HL-60 (cell line): ENCODE measurements at places on chromosomes 3 and 15.

DNA sequence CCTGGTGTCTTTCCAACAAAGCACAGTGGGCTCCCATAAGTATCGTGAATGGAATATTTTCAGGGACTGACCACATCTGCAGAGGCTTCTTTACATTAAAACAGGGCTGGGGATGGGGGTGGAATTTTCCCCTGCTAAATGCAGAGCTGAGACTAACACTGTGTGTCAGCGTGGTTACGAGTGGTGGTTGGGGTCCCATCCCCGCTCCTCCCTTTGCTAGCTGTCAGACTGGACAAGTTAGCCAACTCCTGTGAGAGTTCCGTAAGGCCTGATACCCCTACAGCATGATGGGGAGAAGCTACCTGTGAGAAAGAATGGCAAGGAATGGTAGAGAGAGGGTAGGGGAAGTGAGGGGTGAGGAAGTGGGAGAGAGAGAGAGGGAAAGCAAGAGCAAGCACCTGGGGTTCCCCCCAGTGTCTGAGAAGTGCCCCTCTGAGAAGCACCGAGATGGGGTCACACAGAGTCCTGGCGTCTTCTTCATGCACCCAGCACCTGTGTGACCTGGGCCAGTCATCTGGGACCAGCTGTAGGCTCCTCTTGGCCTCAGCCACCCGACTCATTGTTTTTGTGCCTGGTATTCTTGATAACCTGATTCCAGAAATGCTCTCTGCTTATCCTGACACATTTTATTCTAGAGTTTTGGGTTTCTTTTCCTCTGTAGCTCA is 395.8 kb downstream of the CACNA2D3 start:
- no peak for DNase-seq

DNA sequence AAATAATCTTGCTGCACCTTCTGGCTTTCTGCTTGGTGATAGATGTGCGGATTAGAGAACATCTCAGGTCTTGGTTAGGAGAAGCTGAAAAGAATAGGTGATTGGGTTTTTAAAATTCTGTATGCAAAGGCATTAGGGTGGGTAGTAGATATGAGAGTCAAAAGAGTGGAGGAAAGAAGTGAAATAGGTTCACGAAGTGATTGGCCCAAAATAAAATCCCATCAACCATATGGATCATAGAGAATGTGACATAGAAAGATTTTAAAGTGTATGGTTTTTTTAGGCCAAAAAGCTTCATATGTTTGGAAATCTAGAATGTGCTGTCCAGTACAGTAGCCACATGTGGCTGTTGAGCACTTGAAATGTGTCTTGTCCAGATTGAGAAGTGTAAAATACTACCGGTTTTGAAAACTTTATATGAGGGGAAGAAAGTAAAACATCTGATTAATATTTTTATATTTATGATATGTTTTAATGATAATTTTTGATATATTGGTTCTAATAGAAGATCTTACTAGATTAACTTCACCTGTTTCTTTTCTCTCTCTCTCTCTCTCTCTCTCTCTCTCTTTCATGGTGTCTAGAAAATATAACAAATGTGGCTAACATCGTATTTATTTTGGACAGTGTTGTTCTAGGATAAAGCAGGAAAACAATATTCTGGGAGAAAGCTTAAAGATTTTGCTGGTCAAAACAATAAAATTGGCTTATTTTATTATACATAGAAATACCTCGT is 2.9 kb downstream of the MBNL1 start:
- no peak for DNase-seq

- no peak for DNase-seq
Measured at GRCh38 chr3:169103951-169104941, 559.3 kb downstream of the MECOM start.

- no peak for DNase-seq
Measured at GRCh38 chr3:101807888-101808287, 28.9 kb downstream of the NXPE3 start.

DNA sequence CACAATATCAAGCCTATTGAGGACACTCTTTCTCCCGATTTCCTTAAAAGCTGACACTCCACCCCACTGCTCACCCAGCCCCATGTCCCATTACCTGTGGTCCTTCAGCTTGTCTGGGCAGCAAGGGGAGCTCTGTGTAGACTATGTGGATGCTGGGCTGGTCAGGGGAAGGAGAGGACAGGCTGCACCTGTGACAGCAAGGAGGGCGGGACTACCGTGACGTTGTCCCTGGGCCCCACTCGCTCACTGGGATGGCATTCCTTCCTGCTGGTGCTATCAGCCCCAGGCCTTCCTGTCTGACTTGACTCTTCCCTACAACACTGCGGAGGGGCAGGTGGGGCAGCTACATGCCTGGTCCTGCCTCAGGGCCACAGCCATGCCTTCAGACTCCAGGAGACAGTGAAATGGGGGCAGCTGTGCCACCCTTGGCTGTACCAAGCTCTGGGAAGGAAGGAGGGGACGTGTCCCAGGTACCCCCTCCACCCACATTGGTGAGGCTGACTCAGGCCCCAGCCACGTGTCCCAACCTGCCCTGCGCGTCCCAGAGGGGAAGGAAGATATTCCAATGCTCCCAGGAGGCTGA is at the start of gene TMEM40:
TMEM40 (minus strand) TSS at position 163 of the 583 bp plus-strand sequence. CDS start 9,427 bp downstream, outside the sequence.
- no peak for DNase-seq

DNA sequence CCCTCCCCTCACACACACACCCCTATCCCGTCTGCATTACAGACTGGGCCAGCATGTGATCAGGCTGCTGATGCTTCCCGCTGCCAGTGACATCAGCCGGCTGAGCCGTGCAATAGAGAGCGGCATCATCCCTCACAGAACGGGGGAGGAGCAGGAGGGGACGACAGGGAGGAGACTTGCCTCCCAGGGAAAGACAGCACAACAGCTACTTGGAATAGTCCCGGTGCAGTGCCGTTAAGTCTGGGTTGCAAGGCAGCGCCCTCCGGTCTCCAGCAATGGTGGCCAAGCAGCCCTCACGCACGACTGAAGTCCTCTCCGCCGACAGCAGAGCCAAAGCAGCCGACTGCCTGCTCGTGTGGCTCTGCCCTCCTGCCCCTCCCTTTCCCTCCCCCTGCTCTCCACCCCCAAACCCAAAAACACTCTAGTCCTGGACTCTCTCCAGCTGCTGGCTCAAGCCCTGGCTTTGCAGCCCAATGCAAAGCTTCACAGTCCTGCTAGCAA is 31.5 kb upstream of the RPS17 start:
- DNase-seq, result no peak

DNA sequence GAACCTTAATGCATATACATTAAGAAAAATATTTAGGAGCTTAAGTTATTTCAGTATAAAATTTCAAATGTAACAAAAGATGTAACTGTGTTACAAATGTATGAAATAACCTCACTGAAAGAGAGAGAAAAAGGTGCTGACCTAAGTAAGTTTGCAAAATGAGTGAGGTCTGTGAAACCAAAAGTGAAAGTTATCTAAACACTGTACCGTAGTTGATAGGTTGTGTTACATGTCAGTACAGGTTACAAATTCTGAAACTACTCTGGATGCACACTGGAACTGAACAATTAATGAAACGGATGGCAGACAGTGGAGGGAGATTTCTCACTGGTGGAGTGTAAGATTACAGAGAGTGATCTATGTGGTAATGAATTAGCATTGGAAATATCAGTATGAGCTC is 420.7 kb downstream of the ZNF385D start:
- DNase-seq, result no peak

DNA sequence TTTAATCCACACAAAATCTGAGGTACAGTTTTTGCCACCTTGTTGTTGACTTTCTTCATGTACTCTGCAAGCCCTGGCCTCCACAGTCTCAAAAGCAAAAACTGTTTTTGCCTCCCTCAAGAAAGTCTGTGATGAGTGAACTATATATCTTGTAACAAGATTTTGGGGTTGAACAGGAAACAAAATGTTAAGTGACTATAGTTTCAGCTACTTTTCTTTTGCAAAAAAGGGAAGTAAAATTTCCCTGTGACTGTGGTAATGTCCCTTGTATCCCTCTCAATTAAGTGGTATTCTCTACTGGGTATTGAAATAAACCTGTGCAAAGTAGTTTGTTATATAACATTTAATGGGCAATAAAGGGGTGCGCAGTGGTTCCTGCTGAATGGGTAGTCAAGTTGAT is 21.3 kb upstream of the SCAANT1 start:
- DNase-seq, result peak; percentile 28

- DNase-seq, result no peak
Measured at GRCh38 chr15:98730860-98731711, 82.7 kb downstream of the IGF1R start.

DNA sequence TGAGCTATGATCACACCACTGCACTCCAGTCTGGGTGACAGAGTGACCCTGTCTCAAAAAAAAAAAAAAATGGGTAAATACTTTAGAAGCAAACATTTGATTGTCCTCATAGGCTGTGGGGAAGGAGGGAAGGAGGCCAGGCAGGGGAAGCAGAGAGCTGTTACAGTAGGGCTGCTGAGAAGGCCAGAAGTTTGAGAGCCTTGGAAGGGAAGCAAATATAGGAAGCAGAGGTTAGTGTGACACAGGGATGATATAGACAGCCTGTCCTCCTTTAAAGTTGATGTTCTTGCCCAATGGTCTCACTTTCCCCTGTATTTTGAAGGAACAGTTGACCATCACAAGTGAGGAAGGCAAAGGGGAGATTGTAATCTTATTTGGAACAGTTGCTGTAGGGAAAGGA is 5.3 kb upstream of the ALPK3 start:
- DNase-seq, result no peak

DNA sequence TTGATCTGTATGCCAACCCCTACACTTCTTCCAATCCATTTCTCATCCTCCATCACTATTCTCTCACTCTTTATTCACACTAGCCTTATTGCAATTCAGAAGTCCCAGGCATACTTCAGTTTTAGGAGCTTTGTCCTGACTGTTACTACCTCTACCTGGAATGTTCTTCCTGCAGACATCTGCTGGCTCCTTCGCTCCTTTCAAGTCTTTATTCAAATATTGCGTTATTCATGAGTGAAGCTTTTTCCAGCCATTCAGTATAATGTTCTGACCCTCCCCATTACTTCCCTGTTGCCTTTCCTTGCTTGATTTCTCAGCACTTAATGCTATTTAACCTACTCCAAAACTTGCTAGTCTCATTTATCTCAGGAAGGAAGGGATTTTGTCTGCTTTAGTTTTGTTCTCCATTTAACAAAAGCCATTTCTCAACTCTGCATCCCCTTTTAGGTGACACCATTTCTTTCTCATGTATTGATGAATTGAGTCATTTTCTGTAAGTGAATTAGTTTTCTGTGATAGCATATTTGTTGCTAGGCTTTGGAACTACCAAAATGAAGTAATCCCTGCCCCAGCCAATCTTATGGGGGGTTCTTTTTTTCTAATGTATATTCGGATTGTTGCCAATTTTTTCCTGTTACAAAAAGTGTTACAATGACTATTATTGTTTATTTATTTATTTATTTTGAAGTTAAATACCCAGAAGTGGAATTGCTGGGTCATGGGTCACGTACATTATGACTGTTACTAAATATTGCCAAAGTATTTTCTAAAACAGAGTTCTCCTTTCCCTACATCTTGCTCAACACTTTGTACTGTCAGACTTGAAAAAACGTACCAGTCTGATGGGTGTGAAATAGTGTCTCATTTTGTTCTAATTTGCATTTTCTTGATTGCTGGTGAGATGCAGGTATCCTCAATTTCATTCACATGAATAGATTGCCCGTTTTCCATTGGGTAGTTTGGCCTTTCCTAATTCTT is 9.4 kb downstream of the ATP11B start:
- peak; percentile 54 for DNase-seq
